H54 (cell line): ENCODE measurements at places on chromosomes 6 and 20.

GRCh38 chr6:84860920-84861319, 96.5 kb upstream of the TBX18 start:
- no peak for DNase-seq

- no peak for DNase-seq
Observed at GRCh38 chr6:36371211-36371610, 16.3 kb downstream of the ETV7 start.

DNA sequence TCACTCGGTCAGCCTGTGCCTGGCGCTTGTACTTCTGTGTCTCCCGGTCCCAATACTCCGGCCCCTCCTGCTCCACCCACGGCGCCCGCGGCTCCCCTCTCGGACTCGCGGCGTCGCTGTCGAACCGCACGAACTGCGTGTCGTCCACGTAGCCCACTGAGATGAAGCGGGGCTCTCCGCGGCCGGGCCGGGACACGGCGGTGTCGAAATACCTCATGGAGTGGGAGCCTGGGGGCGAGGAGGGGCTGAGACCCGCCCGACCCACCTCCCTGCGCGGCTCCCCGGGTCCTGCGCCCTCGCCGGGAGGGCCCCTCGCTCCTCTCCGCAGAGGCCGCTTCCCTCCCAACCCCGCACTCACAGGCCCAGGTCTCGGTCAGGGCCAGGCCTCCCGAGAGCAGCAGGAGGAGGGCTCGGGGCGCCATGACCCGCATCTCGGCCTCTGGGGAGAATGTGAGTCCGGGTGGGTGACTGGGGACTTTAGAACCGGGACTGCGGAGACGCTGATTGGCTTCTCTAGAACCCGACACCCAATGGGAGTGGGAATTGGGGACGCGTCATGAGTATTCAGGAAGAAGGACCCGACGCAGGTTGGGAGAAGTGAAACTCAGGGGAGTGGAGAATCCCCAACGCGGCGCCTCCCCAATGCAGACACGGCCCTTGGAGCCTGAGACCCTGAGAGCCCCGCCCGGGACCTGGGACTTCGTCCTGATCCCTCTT, at the start of gene HLA-C:
Gene HLA-C (minus strand): TSS at position 452 of the 717 bp plus-strand sequence. CDS start 21 bp downstream, at position 431.
- DNase-seq: peak; percentile 94

DNA sequence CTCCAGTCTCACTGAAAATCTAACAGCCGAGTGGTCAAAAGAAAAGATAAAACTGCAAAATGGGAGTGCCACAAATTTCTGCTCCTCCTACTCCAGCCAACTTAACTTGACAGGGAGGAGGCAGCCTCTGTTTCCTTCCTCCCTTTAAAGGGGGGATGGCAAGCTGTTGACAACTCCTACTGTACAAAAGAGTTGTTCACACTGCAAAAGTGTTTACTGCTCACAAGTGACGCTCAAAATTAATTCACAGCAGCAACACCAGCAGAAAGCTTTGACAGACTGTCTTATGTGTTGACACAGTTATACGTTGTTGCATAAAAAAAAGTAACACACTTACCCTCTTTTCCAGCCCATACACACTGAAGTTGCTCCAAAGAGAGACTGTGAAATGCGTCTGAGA, 169.8 kb downstream of the BACH2 start:
- no peak for DNase-seq

DNA sequence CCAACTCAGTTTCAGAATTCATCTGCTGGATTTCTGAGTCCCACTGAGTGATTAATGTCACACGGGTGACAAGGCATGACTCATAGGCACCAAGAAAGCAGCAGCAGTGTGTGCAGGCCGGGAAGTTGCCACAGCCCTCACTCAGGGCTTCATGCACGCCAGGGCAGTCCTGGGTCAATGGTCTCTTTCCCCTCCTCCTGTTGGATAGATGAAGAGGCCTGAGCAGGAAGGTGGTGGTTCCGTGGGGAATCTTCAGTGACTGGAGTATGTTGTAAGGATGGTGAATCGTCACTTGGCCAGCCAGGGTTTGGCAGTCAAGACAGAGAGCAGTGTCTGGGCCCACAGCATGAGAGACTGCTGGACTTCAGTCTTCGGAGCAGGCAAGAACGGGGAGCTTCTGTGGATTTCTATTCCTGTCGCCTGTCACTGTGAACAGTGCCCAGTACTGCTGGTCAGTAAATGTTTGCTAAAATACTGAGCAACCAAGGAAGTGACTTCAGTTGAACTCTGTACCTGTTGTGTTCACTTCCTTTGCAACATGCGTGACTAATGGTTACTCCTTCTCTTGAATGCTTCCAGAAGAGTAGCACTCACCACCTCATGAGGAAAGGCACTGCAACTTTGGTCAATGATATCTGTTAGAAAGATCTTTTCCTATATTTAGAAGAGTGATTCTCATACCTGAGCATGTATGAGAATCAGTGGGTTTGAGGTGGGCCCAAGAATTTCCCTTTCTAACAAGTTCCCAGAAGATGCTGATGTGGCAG, 62.0 kb upstream of the CD93 start:
- DNase-seq: peak; percentile 41

- no peak for DNase-seq
Observed at GRCh38 chr6:27056615-27057014, 190.9 kb upstream of the PRSS16 start.

DNA sequence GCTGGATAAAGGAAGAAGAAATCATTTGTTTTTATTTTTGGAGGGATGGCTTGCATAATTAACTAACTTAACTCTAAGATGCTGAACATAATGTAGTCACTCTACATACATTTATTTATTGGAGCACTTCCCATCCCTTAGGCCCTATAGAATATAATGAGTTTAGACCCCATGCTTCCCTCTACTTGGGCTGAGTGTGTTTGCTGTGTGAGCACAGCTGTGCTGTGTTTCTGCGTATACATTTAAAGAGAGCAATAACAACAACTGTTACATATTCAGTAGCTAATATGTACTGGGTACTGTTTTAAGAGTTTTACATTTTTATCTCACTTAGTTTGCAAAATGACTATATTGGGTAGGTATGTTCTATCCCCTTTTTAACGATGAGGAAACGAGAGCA, 736.6 kb upstream of the NRSN1 start:
- DNase-seq: no peak

GRCh38 chr20:4083098-4083865, 67.9 kb upstream of the RNF24 start:
- DNase-seq: no peak

DNA sequence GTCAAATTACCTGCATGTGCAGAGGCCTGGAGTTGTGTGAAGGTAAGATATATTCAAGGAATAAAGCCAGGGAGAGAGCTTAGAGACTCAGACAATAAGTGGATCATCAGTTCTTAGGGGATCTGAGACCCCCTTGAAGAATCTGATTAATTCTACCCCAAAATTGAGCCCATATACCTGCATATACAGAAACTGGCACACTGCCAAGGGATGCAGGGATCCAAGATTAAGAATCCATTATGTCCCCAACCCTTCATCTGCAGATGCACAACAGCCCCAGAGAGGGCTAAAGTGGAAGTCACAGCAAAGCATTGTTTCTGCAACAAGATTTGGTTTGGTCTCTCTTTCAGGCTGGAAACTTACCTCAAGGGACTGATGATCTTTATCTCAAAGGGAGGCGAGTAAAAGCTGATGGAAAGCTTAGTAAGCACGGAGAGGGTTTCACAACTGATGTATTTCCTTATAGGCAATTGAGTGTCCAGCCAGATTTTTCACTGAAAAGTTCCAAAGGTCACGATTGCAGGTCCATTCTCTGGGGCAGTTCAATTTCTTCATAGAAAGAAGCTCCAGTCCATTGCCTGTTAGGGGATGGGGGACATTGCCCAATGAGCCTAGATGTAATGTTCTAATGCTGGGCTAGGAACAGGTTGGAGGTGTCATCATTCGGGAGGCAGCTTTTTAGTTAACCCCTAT, 20.9 kb upstream of the STK35 start:
- DNase-seq: no peak

DNA sequence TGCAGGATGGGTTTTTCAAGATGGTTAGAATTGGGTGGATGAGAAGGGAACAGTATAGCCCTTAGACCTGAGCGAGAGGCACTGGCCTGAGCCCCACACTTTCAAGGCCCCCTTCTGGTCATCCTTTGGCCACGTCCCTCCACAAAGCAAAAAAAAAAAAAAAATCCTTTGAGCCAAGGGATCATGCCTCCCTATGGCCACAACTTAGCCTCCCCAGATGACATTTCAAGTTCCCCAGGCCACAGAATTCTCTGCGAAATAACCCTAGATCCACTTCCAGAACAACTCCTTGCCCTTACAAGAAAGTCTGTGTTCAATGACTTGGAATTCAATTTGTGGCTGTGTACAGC, 30.4 kb downstream of the ELOVL2 start:
- DNase-seq: no peak

- no peak for DNase-seq
Observed at GRCh38 chr6:64217721-64218620, 582.4 kb downstream of the PHF3 start.
